Activated CD4-positive, alpha-beta T cell treated with anti-CD3 and anti-CD28 coated beads, Interleukin-2, amount 50 U/mL, for 16 hours (primary cell): ENCODE measurements at places on chromosomes 5 and 9.

GRCh38 chr5:148397968-148398595, 14.3 kb downstream of the FBXO38 start:
- no peak for DNase-seq

GRCh38 chr5:111530298-111530740, 18.0 kb upstream of the STARD4 start:
- DNase-seq = peak; percentile 85

- DNase-seq = no peak
Measured at GRCh38 chr9:87834357-87834756, 48.3 kb upstream of the SPATA31E1 start.

DNA sequence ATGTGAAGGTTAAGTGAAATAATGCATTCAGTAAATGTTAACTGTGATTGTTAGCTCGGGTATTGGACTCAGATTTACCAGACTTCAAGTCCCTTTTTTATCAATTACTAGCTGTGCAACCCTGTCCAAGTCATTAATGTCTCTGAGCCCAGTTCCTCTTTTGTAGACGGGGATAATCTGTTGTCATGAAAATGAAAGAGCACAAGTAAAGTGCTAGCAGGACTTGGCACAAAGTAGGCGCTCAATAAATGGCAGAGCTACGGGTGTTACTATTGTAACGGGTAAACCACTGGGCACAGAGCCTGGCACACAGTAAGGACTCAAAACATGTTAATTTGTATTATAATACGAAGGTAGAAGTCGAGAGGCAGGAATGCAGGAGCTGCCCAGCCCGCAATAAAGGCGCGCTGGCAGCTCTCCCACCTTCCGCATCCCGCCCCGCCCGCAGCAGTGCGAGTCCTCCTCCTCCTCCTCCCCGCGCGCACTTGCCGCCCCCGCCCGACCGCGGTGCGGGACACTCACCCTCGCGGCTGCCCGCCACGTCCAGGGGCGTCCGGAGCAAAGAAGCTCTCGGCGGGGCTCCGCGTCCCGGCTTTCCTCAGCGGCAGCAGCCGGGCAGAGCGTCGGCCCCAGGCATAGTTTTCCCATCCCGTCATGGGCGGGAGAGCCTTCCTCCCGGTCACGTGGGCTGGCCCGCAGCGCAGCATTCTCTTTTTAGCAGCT, at the start of gene C1QTNF2:
Gene C1QTNF2, minus strand, starts transcription at position 637 of the 723 bp plus-strand sequence. CDS start 15,615 bp downstream, outside the sequence.
- no peak for DNase-seq

GRCh38 chr9:134333234-134333873, 7.1 kb downstream of the RXRA start:
- DNase-seq = no peak

DNA sequence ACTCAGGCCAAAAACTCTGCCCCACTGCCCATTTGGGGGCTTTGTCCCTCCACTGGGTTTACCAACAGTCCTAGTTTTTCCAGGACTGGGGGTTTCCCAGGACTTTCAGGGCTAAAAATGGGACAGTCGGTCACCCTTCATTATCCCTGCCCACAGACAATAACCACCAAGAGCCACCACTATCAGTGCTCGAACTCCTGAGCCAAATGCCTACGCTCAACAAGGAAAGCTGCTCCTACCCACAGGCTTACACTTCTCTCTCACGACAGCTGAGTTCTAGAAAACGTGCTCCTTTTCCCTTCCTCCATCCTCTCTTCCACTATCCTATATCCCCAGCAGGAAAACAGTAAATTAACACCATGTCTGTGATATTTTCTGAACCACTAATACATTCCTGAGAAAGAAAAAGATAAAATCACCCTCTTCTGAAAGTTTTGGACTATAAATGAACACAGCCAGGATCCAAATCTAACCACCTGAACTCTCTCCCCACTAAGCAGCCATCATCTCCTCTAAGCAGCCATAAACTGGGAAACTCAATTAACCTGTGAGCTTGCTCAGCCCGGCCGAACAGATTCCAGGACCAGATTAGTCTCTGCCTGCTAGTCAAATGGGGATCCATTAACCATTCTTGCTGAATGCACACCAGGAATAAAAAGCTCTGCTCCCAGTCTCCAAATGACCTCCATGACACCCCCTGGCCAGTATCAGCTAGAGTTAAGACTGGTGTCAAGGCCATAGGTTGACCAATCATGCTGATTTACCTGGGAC, 41.8 kb downstream of the KLHL3 start:
- DNase-seq = no peak

- no peak for DNase-seq
Measured at GRCh38 chr5:78778538-78778937, 130.0 kb upstream of the LHFPL2 start.

DNA sequence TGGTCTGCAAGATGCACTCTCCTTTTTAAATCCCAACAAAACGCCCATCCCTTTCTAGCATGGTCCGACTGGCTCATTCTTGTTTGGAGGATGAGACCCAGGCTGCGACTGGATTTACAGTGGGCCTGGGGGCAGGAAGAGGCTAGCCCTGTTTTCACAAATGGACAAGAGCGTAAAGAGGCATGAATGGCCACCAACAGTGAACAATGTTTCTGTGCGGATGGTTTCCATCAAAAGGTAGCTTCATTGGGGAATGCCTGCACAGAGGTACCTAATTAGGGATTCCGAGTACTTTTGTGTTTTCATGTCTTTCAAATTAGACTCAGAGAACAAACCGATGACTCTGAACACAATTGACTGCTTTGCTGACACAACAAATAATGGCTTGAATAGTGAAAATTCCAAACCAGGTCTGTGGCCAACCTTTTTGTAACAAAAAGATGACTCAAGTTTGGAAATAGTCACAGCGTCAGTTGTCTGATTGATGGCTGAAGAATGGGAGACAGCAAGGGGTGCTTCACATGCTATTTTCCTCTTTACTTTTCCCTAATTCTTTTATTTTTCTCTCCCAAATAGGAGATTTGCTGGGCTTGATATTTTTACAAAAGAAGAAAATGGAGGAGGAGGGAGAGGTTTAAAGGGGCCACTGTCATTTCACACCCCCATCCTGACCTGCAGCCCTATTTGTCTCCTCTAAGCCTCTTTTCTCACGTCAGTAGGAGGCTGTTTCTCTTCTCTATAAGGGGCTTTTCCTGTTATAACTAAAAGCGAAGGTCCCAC, 208.1 kb upstream of the S1PR3 start:
- DNase-seq = no peak

GRCh38 chr5:94102849-94103248, 361.4 kb upstream of the POU5F2 start:
- no peak for DNase-seq

- no peak for DNase-seq
Measured at GRCh38 chr5:128649192-128649591, 111.1 kb upstream of the FBN2 start.

DNA sequence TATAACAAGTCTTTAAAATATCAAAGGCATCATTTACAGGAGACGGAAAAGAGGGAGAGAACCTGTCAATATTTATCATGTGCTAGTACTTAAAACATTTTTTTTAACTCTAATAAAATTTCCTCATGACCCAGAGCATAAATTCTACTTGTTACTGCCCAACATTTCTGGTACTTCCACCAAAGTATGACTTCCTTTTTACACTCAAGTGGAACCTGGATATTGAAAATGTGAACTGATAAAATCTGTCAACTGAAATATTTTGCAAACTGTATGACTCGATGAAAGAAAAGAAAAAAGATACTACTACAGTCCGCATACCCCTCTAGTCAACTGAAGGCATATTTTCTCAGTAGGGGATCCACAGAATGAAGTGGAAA, 37.1 kb downstream of the FAM13B start:
- no peak for DNase-seq

DNA sequence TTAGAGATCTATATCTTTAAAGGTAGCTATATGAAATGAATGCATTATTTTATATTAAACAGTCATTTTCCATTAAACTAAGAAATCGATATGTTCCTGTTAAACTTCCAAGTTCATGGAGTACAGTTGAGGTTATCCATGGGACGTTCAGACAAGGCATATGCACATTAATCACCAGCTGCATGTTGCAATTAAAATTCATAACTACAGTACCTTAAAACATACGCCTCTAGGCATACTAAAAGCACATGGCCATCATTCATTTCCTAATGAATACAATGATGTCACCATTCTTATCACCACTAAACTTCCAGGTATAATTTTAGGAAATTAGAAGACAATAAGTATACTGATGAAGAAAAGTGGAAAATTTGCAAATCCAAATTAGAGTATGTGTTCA, 174.3 kb downstream of the CDH12 start:
- DNase-seq = no peak

DNA sequence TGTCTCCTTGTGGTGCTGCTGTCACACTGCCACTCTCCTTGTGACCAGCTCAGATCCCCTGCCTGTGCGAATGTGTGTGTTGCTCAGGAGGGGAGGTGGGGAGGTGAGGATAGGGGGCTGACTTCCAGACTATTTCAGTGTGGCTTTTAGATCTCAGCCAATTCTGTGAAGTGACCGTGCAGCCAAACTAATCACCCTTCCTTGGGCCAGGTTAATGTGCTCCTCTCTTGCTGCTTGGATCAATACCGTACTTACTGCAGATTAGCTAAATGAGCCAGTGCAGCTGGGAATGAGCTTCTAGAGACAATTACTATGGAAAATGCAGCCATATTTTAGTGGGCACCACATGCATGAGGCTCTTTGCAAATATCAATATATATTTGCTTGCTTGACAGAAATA, 206.0 kb downstream of the MELK start:
- DNase-seq = no peak

DNA sequence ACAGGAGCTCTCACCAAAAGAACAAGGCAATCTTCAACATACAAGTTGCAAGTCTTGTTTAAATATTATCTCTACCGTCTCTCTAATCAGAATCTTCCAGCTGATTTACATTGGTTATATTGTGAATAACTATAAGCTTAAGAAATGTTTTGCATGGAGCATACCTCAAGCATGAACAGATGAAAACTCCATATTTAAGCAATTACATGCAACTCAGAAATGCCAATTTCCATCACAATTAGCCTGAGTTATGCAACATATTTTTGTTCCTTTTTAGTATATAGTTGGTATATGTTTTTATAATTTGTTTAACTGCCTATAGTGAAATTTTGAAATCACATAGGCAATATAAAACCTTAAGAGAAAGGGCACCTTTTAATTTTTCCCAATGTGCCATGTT, 142.5 kb downstream of the DENND1A start:
- DNase-seq = no peak

GRCh38 chr9:76654575-76654974, 109.7 kb upstream of the PCA3 start:
- DNase-seq = no peak

- DNase-seq = no peak
Measured at GRCh38 chr5:169273451-169273850, 27.5 kb downstream of the SLIT3 start.

DNA sequence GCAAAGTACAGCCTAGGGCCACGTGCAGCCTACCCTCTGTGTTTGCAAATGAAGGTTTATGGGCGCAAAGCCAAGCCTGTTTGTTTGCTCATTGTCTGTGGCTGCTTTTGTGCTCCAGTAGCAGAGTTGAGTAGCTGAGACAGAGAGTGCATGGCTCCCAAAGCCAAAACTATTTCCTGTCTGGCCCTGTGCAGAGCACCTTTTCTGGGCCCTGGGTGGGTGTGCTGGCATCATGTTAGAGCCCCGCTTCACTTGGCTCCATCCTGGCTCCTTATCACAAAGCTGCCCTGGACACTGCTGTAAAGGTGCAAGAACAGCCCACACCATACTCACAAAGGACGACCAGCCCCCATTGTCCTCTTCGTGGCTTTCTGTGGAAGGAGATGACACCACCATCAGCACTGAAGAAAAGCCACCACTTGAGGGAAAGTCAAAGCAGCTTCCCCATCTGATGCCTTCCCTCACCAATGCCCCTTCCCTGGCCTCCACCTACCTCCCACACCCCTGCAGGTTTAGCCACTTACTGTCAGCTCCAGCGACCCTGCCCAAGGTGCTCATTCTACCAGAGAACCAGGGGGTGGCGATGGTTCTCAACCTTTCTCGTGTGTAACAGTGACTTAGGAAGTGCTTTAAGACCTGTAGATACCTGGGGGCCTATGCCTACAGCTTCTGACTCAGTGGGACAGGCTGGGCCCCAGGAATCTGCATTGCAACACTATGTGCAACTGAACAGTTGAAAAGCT, 23.4 kb downstream of the LCP2 start:
- peak; percentile 73 for DNase-seq

DNA sequence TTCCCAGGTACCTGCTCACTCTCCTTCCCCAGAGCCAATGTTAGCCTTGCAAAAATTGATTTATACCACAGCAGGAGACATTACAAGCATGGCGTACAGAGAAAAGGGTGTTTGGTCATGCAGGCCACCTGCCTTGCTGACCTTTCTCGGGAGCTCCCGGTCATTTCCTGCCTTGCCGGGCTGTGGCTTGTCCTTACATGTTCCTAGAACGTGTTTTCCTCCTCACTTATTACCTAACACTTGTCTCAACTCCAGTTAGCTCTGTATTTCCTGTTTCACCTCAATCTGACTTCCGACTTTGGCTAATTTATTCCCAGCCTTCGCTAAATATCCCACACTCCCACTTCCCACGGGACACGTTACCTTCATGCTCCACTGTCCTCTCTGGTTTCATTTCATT, 282.5 kb downstream of the ICE1 start:
- DNase-seq = no peak

DNA sequence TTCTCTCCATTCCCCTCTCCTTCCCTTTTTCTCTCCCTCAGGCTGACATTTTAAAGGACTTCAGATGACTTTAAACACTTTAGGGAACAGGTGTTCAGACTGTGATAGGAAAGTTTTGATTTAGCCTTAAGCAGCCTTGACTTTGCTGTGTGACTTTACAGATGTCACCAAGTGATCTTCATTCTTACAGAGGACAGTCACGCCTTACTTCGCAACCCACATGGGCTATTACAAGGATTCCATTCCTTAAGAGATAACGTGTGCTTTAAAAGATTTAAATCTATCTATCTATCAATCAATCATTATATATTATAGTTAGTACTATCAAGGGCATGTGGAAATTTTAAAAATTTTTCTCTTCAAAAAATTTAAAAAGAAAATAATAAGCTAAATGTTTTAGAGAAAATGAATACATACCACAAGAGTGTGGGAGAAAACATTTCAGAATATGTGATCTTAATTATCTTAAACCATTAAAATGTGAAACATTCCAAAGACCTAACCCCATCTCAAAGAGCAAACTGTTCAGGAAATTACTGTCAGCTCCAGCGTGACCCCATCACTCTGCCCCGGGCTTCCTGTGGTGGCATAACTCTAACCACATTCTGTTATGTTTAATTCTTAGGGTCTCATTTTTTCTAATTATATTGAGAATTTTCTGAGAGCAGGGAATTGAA, 530.5 kb downstream of the SEMA5A start:
- no peak for DNase-seq

- DNase-seq = no peak
Measured at GRCh38 chr5:170121321-170121720, 15.6 kb downstream of the FOXI1 start.
